Cerebellar nuclear complex (tissue), 1 donor: ENCODE measurements at places on chromosomes 12 and 14.

DNA sequence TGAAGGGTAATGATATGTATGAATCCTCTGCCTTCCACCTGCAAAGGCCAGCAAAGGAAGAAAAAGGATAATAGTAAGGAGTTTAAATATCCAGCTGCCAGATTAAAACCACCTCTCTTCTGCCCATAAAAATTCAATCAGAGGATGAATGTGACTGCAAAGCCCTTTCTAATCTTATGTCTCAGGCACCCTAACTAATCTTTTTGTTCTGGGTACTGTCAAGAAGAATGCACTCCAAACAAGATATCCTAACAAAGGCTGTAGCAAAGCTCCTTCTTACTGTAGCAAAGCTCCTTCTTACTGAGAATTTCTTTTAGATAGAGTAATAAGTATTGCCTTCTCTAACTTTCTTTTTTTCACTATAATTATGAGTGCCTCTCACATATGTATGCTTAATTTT, 91.8 kb downstream of the ST8SIA1 start:
- DNase-seq, result no peak

DNA sequence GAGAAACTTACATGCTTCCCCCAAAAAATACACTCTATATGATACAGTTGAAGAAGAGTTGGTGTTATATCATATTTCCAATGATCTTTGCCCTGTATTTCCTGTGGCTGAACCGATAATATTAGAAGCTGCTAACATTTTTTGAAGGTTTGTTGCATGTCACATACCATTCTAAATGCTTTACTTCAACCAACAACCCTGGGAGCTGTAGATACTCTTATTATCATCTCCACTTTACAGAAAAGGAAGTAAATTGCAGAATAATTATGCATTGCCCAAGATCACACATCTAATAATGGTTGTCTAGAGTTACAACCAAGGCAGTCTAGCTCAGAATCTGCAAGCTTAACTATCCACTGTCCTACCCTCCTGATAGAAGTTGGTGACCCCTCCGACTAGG, 182.8 kb downstream of the NUAK1 start:
- no peak for DNase-seq

GRCh38 chr14:87944987-87945604, 47.9 kb downstream of the GALC start:
- DNase-seq, result no peak

- DNase-seq, result no peak
These were observed 191.9 kb downstream of the RAD51B start for GRCh38 chr14:68011406-68012028.

GRCh38 chr12:4133636-4134447, 139.7 kb upstream of the CCND2 start:
- DNase-seq, result no peak

DNA sequence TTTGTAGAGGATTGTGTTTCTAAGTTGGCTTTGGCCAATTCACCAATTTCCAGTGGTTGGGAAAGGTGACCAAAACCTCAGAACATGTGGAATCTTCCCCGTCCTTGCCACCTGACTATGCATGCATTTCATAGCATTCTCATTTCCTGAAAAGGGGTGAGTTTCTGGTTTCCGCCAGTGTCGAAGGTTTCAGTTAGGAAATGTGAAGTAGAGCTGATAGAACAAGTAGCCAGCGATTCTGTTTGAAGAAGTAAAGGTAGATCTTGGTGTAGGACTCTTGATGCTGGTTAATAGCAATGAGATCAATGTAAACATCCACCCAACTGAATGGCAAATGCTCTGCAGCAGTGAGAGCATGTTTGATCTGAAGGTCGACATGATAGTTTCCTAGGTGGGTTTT, 15.9 kb downstream of the SMOC1 start:
- DNase-seq, result no peak

DNA sequence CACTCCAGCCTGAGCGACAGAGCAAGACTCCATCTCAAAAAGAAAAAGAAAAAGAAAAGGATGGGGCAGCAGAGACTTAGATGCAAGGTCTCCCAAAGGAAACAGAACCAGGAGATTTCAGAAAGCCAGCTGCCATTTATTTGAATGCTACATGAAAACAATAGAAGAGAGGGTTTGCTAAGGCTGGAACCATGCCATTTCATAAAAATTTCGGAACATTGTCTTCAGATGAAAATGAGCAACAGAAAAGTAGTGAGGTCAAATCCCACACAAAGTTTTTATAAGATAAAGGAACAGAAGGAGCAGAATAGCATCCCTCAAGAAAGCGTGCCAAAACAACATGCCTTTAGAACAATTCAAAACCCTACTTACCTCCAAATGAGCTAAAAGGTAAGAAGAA, 175.3 kb downstream of the ETV6 start:
- DNase-seq, result no peak

- no peak for DNase-seq
These were observed 20.2 kb upstream of the PPP1R13B start for GRCh38 chr14:103867523-103867953.

- DNase-seq, result no peak
These were observed 70.3 kb upstream of the STXBP6 start for GRCh38 chr14:25120261-25120660.

GRCh38 chr12:106956048-106956578, 406 bp downstream of the TMEM263 start:
- DNase-seq, result no peak

GRCh38 chr12:68962877-68963855, 30.2 kb upstream of the CPM start:
- DNase-seq, result no peak

DNA sequence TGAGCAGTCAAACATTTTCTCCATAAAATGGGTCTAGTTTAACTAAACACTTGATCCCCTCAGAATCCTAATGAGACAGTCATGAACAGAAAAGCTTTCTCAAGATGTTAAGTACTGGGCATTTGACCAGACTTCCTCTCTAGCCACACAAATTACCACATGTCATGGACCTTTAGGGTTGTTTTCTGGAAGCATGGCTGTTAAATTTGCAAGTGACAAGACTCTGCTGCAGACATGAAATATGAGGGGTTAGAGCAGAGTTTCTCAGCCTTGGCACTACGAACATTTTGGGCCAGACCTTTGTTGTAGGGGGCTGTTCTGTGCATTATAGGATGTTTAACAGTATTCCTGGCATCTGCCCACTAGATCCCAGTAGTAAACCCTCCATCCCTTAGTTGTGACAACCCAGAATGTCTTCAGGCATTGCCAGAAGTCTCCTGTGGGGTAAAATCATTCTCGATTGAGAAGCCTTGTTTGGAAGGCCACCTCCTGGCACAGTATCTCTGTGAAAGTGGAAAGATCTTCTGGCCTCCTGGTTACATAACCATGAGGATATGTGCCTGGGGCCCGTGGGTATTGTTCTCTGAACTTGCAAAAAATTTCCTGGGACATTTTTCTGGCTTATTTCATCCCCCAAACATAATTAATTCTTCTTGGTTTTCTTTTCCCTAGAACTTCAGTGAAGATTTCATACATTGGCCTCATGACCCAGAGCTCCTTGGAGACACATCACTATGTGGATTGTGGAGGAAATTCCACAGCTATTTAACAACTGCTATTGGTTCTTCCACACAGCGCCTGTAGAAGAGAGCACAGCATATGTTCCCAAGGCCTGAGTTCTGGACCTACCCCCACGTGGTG, 4.3 kb downstream of the TMEM106C start:
- no peak for DNase-seq

GRCh38 chr14:31106768-31107167, 80.6 kb upstream of the STRN3 start:
- DNase-seq, result no peak

GRCh38 chr12:132235116-132235820, 91.0 kb downstream of the NOC4L start:
- no peak for DNase-seq

- no peak for DNase-seq
These were observed 21.1 kb upstream of the ADAM20 start for GRCh38 chr14:70555890-70556289.

DNA sequence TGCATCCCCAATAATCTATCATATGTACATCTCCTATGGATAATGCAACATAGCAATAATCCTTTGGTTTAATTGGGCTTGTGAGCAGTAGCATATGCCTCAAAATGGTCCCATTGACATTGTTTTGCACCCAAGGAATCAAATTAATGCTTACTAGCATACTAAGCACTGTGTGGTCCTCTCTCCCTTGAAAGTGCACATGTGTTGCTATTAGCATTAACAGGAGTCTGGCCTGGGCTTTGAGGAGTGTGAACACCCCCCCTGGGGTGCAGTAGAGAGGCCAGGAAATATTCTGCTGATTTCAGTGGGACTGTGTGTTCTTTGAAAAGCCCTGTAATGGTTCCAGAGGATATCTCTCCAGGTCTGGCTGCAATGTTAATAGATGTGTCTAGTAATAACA, 1148.4 kb downstream of the VRK1 start:
- no peak for DNase-seq

- no peak for DNase-seq
These were observed 1.1 kb upstream of the TRAF3 start for GRCh38 chr14:102775855-102776760.

GRCh38 chr14:92389598-92390158, 66.7 kb downstream of the SLC24A4 start:
- DNase-seq, result no peak

GRCh38 chr12:127670796-127671195, 596.2 kb upstream of the TMEM132C start:
- DNase-seq, result no peak

- DNase-seq, result no peak
These were observed 70.0 kb downstream of the ARMH4 start for GRCh38 chr14:58082011-58082410.
